ENCODE measurements at places on chromosomes 2 and 18.
A peak's percentile ranks its signal among the peaks of the same experiment; 100 is the strongest.

- DNase-seq, result no peak
Measured at GRCh38 chr2:104344985-104345384, 508.9 kb upstream of the POU3F3 start.

DNA sequence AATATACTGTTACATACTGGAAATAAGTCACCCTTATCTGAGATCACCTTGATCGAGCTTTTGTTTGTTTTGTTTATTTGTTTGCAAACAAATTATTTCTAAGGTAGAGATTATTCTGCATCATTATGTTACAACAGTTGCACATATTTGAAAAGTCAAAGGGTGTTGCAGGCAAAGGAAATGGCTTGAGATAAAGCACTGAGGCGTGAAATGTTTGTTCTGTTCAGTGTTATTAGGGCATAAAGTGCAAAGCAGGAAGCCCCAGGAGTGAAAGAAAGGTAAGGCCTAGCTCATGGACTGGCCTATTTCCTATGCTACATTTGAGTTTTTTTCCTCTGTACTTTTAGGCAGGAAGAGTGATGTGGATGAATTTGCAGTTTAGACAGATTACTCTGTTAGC, 1815.6 kb upstream of the LRRTM1 start:
- DNase-seq, result no peak

- DNase-seq, result peak; percentile 97
Measured at GRCh38 chr18:48133671-48134251, 203.3 kb upstream of the SMAD2 start.

GRCh38 chr2:9793156-9793917, 49.9 kb upstream of the TAF1B start:
- no peak for DNase-seq

- DNase-seq, result no peak
Measured at GRCh38 chr2:162938387-162938786, 99.8 kb upstream of the KCNH7 start.

GRCh38 chr2:234272069-234272850, 221.8 kb downstream of the SPP2 start:
- no peak for DNase-seq

GRCh38 chr2:72926811-72927465, 9.6 kb downstream of the EMX1 start:
- no peak for DNase-seq

DNA sequence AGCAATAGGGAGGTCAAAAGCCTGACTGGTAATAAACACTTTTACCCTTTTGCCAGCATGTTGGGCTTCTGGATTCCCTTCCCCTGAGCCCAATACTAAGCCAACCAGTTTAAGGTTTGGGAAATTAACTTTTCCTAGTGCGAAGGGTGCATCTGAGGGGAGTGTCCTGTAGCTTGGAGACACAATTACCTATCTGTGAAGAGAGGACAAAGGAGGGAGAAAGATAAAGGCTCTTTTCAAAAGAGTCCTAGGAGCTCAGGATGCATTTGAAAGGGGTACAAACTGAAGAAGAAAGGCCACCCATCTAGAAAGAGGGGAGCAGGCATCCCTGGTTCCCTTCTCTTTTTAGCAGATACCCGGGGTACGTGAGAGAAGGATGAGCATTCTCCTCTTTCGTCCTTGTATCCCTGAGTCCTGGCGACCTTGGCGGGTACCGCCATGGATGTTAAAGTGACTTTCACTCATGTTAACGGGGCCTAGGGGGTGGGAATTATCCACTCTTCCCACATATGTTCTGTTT, 25.1 kb downstream of the C18orf54 start:
- no peak for DNase-seq

- no peak for DNase-seq
Measured at GRCh38 chr2:33494877-33495641, 18.6 kb downstream of the RASGRP3 start.

DNA sequence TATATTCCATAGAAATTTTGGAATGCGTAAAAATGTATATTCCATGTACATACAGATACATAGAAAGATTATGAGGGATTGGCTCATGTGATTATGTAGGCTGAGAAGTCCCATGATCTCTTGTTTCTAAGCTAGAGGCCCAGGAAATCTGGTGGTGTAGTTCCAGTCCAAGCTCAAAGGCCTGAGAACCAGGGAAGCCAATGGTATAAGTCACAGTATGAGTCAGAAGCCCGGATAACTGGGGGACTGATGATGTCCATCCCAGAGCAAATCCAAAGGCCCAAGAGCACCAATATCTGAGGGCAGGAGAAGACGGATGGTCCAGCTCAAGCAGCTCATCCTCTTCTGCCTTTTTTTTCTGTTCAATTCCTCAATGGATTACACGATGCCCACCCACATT, 385.0 kb upstream of the KLHL29 start:
- no peak for DNase-seq

GRCh38 chr2:128308284-128308731, 10.4 kb downstream of the HS6ST1 start:
- no peak for DNase-seq

DNA sequence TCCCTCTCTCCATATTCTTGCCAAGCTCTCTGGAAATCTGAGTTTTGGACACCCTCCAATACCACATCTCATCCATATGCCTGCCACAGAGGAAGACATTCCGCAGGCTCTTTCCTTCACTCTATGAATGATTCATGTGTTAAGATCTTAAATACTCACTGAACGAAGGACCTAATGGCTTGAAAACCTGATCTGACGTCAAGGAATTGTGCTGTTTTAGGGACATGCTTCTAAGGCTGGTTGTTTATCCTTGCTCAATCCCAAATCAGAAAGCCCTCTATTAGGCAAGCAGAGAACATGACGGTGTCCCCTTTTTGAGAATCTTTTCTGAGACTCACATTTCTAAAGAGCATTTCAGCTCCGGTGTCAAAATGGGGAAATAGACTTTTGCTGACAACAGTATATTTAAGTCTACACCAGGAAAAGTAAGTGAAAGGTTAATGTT, 83.7 kb upstream of the GALNT5 start:
- DNase-seq, result no peak

DNA sequence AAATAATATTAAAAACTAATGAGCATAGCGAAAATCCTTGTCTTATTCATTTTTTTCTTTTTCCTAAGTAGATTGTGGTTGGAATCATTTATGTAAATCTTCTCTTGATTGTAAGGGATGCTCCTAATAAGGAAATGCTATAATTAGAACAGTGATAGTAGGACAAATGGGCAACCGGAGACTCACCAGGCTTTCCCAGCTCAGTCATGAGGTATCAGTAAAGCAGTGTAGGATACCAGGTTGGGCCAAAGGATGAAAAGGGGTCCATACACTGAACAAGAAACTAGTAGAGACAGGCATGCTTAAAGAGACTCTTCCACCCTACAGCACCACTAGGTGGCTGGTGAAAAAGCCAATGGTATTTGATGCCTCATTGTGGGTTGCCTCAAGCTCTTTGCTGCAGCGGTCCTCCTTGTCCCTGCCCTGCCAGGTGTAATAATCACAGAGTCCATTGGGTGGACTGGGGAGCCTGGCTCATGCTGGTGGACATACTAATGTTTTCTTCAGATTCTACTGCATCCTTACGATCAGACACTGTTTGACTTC, 71.4 kb upstream of the FAM98A start:
- no peak for DNase-seq

DNA sequence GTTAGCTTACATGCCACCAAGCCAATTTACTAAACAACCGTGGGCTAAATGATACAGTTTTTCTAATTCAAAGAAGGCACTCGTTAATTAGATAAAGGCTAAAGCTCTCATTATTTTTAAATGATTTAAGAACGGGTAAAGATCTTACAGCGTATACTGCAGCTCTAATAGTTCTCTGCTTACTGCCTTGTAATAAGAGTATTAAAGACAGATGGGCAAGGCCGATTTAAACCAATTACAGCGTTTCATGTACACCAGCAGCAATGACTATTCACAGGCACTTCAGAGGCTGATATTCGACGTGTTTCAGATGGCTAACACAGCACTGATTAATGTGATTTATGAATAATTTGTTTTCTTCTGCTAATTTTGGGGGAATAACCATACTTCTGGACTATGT, 259.3 kb downstream of the ZNF407 start:
- DNase-seq, result no peak

GRCh38 chr2:172230889-172231401, 128.2 kb upstream of the DLX2 start:
- no peak for DNase-seq

GRCh38 chr2:45591073-45591472, 20.0 kb downstream of the SRBD1 start:
- DNase-seq, result no peak

DNA sequence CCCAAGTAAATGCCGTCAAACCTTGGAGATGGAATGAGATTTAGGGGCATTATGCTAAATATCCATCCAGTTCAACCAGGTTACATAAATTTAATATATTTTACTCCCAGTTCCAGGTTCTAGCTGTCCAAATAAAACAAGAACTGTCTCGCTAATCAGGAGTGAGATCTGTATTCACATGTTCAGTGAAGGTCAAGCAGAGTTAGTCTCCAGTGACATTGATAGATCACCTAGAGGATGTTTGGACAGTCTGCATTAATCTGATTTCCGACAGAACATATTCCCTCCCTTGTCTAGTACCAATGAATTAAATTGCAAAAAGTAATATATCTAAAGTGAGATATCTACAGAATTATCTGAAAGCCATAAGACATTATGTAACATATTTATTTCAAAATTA, 979.4 kb upstream of the CNTNAP5 start:
- no peak for DNase-seq

DNA sequence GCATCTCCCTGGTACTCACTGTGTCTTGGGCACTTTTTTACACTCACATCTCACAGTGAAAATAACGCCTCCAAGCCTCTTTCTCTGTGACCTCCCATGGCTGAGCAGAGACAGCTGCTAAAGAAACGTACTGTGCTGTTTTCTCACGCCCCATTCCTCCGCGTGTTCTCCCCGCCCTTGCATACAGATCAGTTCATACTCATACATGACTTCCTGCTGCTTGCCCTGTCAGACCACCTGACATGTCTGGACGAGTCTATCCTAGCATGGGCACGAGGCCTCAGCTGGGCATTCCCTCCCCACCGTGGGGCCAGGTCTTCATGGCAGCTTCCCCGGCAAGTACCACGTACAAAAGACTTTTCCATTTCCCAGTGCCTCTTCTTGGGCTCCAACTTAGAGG, 21.2 kb upstream of the IL1A start:
- DNase-seq, result no peak

DNA sequence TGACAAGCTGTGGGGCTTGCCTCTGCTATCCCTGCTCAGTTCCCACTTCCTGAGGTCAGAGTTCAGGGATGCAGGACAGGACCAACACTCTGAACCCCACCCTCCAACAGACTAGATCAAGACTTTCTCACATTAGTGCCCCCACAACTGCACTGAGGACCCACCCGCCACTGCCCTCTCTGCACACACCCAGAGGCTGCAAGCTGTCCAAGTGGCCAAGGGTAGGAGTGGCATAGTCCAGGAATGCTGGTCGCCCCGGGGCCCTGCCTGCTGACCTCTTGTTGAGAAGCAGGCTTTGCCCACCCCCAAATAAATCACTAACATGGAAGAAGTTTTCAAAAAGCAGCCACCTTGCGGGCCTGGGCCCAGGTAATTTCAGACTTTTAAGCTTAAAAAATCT, 5.5 kb upstream of the KIF1A start:
- DNase-seq, result no peak

- no peak for DNase-seq
Measured at GRCh38 chr18:46278481-46279465, 174.6 kb downstream of the HAUS1 start.

DNA sequence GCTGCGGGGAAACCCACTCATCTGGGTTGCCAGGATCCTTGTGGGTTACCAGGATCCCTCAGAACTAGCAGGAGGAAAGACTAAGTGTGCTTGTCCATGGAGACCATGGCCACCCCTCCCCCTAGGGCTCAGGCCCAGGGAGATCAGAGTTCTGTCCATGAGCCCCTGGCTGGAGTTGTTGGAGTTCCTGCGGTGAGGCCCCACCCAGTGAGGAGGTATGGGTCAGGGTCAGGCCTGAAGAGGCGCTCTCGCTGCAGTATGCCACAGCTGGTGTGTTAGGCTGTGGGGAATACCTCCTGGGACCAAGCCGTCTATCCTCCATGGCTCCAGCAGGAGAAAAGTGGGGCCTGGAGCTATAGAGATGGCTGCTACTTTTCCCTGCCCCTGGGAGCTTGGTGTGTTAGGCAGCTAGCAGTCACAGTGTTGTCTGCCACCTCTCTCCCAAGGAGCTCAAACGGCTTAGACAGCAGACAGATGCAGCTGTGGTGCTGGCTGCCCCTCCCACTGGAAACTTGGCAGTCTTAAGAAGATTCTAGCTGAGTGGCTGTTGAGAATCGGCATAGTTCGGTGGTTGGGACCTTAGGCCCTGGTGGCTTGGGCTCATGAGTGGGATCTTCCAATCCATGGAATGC, 240.3 kb upstream of the CELF4 start:
- no peak for DNase-seq

GRCh38 chr2:108266218-108266617, 22.5 kb upstream of the SULT1C2 start:
- DNase-seq, result no peak

DNA sequence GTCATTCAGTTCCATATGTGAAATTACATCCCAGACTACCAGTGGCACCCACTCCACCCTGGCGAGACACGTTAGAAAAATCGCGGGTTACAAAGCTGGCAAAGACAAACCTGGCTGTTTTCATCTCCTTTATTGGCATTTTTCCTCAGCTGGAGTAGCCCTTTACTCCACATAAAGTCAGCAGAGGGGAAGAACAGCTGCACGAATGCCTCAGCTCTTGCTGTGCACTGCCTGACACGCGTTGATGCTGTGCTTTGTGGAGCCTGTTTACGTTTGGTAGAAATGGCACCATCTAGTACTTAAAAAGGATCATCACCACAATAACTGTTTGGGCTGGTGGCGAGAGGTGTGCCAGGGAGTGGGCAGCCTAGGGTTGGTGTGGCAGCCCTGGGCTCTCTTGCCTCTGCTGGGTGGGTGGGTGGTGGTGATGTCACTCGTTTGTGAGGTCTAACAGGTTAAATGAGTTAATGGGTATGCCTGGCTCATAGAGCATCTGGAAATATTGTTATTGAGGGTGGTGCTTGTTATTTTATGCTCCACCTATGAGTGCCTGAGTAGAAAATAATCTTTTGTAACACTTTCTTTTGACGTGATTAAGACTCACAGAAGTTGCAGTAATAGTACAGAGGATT, 16.4 kb downstream of the FARP2 start:
- no peak for DNase-seq

GRCh38 chr2:205405752-205406151, 276.5 kb upstream of the NRP2 start:
- DNase-seq, result no peak

GRCh38 chr2:130754811-130755210, 529 bp upstream of the AMER3 start:
- DNase-seq, result no peak

DNA sequence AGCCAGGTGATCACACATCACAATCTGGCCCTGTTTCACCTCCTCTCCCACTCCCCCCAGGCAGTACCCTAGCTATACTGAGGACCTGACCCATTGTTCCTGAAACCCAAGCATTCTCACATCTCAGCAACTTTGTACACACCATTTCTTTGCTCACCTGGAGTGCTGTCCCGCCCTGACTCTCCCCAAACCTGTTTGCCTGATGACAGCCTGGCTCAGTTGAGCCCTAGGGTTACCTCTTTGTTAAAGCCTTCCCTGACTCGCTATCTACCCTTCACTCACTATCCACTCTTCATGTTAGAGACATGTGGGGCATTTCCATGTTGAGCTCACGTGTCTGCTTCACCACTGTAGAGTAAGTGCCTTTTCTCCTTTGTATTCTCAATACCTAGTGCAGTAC, 49.1 kb downstream of the GREB1L start:
- DNase-seq, result no peak

GRCh38 chr2:85731606-85732005, 22.2 kb upstream of the ATOH8 start:
- DNase-seq, result no peak

- DNase-seq, result no peak
Measured at GRCh38 chr2:118761771-118762170, 85.7 kb downstream of the EN1 start.

Data from NCI-H1105 (cell line).